ENCODE measurements at places on chromosomes 6 and 20.

DNA sequence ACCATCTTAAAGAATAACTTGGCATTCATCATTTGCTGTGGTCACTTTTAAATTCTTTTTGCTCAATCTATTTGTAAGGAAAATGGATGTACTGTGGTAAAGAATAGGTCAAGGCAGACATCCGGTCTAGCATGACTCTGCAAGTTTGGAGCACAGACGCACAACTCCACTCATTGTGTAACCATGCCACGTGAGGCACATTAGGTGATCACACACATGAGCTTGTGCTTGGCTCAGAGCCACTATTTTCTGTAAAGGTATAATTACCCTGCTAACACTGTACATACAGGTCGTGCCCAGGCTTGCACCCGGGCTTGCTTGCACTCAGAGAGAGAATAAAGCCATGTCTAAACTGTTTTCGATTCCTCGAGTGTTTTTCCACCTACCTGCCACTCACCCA is 1289.1 kb upstream of the ADGRB3 start:
- DNase-seq, result no peak

GRCh38 chr6:84763003-84763885 is 1.2 kb downstream of the TBX18 start:
- no peak for DNase-seq

- DNase-seq, result no peak
These were observed 44.9 kb upstream of the TMEM170B start for GRCh38 chr6:11492464-11493290.

GRCh38 chr20:37990571-37991151 is 42.6 kb downstream of the TTI1 start:
- peak; percentile 19 for DNase-seq

- no peak for DNase-seq
These were observed 48.9 kb upstream of the OLIG3 start for GRCh38 chr6:137543114-137543513.

DNA sequence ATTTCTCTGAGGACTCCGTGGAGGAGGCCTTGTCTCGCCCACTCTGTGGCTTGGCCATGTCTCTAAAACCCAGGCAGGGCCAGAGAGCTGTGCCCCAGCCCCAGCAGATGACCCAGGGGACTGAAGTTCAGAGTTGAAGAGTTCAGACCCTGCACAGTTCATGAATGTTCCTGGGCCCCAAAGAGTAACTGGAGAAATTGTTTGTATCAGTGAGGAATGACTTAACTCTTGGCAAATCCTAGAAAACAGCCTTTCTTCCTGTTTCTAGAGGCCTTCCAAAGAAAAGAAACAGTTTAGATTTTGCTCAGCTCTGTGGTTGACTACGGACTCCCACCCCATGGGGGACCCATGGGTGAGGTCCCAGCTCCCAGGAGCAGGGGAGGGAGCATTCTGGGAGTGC is 62.1 kb upstream of the EYA2 start:
- DNase-seq, result no peak

DNA sequence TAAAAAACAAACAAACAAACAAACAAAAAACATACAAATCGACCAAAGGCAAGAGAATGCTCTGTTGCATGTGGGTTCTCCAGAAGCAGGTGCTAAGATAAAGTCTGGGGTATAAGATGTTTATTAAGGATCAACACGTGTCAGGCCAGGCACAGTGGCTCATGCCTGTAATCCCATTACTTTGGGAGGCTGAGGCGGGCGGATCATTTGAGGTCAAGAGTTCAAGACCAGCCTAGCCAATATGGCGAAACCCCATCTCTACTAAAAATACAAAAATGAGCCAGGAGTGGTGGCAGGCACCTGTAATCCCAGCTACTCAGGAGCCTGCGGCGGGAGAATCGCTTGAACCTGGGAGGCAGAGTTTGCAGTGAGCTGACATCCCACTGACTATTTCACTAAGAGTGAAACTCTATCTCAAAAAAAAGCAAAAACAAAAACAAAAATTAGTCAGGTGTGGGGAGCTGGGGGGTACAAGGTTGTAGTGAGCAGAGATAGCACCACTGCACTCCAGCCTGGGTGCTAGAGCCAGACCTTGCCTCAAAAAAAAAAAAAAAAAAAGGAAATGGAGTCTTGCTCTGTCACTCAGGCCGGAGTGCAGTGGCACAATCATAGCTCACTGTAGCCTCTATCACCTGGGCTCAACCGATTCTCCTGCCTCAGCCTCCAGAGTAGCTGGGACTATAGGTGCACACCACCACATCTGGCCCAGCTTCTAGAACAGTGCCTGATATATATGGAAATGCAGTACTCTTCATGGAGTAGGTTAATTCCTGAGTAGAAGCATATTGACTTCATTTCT is 86.8 kb upstream of the JARID2 start:
- no peak for DNase-seq

DNA sequence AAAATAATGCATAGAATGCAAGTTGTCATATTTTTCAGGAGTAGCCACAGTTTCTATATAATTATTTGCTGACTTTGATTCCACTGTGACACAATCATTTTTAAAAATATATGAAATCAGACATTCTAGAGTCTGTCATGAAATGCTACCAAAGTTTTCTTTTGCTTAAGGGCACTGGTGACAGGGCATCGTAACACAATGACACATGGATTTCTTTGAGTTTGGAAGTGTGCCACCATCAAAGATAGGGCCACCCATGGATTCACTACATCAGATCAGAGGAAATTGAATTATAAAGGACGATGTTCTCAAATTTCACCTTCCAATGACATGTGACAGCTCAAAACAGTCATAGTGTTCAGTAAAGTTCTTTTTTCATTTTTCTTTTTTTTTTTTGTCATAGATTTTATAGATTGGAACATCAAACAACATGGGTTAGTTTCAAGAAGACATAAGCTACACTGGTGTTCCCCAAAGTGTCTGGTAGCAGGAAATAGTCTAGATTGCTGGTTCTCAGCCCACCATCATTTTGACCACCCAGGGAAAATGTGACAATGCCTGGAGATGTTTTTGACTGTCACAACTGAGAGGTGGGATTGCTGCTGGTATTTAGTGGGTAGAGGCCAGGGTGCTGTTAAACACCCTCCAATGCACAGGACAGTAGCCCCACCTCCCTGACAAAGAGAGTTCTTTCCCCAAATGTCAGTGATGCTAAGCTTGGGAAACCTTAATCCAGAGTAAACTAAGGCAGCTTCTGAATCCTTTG is 123.8 kb upstream of the DOK5 start:
- no peak for DNase-seq

- no peak for DNase-seq
These were observed 97.3 kb upstream of the UST start for GRCh38 chr6:148649454-148649963.

- DNase-seq, result no peak
These were observed 5.9 kb downstream of the NKX2-4 start for GRCh38 chr20:21391185-21391971.

DNA sequence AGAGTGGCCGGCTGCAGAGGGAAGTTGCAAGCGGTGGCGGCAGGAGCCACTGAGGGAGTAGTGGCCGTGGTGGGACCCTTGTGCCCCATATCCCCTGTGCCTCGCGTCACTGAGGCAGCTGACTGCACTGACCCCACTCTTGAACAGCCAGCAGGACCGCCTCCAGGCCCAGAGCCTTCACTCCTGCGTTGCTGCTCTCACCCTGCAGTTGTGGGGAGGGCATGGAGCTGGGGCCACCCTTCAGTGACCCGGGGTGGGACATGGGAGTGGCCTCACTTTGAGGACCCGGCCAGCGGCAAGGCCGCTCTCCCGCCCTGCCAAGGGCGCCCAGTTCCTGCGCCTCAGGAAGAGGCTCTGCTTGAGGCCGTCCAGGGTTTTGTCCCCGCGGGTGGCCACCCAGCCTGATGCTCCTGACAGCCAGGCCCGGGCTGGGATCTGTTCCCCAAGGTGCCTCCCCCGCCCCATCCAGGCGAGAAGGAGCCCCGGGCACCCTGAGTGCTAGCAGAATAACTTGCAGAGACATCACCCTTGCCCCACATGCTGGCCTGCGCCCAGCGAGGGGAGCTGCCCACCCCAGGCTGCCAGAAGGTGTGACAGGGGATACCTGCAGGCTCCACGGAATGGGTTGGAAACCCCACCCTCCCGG is 44.4 kb downstream of the HLA-DRA start:
- no peak for DNase-seq

GRCh38 chr6:89162047-89162371 is 16.2 kb downstream of the PM20D2 start:
- DNase-seq, result no peak

- DNase-seq, result no peak
These were observed 931 bp upstream of the MTCL3 start for GRCh38 chr6:127520066-127520465.

DNA sequence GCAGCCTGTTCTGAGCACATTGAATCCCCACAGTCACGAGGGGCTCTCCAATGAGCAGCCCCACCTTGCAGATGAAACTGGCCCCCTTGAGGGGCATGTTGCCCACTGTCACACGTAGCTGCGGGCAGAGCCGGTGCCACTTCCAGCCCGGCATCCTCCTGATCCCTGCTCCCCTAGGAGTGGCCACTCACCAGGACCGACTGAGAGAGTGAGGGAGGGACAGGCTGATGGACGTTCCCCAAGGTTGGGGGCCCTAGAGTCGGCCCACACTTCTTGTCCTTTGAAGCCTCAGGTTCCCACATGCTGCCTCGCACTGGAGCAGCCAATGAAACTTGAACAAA is 10.5 kb downstream of the ENTPD6 start:
- no peak for DNase-seq

DNA sequence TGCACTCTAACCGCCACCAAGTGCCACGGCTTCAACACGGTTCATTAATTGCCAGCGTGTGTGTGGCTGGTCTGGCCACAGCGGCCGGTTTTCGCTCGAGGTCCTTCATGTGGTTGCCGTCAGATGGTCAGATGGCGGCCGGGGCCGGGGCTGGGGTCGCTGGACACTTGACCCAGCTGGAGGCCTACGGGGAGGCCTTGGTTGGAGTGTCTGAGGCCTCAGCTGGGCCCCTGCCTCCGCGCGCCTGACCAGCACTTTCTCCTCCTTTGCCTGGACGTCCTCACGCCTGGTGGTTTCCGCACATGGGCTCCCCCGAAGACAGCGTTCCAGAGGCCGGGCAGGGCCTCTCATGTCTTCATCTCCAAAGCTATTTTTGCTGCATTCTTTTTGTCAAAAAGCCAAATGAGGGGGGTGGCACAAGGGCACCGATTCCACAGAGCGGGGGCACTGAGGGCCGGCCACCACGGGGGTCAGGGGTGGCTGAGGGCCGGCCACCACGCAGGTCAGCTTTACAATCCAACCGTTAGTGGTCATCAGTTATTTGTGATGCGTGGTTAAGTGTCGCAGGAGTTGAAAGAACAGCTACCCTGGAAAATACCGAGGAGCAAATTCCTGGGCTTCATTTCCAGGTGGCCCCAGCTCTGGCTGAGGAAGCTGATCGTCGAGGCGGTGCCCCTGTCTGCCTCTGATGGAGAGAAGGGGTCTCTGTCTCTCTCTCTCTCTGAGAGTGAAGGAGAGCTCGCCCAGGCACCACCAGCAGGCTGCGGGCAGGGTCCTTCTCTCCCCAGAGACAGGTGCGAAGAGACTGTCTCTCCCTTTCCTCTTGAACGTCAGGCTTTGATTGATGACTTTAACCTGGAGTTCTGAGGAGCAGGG is 50.5 kb upstream of the FRMD1 start:
- DNase-seq, result no peak

DNA sequence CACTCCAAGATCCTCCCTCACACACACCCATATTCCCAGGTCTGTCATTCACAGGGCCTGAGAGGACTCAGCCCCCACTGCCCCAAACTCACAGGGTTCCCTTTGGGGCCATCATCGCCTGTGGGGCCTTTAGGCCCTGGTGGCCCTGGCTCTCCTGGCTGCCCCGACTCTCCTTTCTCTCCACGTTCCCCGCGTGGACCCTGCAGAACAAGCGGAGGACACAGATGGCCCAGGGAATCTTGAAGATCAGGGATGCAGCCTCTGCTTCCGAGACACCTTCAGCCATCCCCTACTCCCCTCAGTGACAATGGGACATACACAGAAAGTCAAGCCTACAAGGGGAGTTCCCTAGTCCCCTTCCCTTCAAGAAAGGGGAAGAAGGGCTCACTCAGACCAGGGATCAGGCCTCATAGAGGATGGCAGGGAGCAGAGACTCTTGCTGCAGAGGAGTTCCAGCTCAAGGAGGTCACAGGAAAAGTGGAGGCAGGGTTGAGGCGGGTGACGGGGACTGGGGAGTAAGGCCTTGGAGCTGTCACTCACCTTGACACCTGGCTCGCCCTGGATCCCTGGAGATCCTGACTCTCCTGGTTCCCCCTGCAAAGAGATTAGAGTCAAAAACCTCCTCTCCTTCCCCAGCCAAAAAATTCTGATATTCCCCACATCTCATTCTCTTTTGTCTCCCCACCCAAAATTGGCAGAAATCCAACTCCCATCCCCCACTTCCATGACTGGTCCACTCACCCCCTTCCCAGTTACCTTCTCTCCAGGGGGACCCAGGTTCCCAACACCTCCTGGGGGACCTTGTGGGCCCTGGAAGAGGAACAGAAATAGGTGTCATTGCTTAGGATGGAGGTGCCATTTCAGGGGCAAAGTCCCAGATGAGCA is 22.7 kb downstream of the COL11A2 start:
- no peak for DNase-seq

DNA sequence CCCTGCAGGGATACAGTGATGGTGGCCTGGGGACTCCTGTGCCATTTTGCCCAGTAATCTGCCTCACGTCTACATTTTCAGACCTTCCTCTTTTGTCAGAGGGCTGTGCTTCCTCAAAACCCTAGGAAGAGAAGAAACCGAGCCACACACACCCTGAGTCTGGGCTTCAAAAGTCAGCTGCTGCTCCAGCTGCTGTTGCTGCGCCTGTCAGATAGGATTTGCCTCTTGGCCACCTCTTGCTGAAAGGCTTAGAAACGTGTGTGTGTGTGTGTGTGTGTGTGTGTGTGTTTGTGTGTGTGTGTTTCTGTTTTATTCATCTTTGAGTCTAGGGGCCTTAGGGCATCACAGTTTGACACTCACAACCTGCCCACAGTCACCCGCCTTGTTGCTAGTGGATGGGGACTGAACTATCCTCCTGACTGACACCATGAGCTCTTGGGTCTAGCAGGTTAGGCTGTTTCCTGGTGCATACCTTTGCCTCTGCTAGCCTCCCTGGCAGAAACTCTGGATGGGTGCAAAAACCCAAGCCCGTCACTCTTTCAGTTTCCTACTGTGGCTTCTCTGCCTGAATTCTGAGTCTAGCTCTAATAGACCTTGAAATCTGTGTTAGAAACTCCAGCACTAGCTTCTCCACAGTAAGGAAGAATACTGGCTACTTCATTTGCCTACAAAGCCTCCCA is 94.9 kb upstream of the CEP85L start:
- DNase-seq, result peak; percentile 68

DNA sequence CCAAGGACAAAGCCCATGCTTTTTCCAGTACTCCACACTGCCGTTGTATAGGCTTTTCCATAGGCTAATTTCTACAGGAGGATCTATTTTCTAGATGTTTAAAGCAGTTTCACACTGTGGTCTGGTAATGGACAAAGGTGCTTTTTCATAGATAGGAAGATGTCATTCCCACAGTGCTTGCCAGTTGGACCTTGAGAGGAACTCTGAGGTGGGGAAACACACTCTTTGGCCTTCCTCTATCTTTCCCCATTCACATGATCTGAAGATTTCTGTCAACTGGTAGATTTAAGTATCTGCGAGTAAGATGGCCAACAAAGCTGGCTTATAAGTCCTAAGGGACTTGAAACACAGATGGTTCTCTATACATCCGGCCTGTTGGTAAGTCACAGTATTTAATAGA is 477.3 kb downstream of the UTRN start:
- no peak for DNase-seq

GRCh38 chr6:142416179-142416578 is 114.4 kb downstream of the ADGRG6 start:
- DNase-seq, result no peak
